Stimulated activated CD4-positive, alpha-beta T cell treated with anti-CD3 and anti-CD28 coated beads, Interleukin-2, amount 100 ng/mL, for 48 hours (primary cell): ENCODE measurements at places on chromosomes 6 and 20.

DNA sequence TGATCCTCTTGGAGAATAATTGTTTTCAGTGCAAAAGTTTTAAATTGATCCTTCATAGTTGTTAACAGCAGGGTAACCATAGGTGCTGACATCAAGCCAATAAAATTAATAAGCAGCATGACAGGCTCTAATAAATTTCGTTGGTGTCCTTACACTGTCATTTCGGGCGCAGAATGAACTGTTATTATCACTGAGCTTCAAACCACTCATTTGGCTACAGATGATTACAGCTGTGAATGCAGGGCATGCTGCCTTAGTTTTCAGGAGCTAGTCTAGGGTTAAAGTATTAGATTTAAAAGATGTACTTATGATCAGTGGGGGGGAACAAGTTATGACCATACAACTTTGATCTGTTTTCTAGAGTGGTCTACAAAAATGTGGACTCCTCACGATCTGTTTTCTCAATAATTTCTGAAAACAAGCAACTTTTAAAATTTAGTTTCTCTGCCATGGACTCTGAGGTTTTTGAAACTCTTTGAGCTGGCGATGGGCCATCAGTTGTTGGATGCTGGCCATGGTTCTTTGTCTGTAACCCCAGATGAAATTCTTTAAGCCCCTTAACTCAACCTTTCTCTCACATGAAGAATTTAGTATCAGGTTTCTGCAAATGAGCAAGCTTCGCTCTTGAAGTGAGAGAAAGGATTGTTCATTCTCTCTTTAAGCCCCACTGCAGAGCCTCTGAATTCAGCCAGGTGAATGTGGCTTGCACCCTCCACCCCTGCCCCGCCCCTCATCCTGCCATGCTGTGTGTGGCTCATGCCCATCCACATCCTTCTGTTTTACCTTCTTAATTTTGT, 99.1 kb upstream of the MTHFD1L start:
- no peak for DNase-seq

- no peak for DNase-seq
Observed at GRCh38 chr6:156809034-156809433, 31.9 kb downstream of the ARID1B start.

GRCh38 chr20:13858439-13858838, 73.6 kb downstream of the NDUFAF5 start:
- no peak for DNase-seq

GRCh38 chr6:34709386-34709785, 12.8 kb upstream of the ILRUN start:
- no peak for DNase-seq

GRCh38 chr20:19768325-19768842, 10.3 kb downstream of the RIN2 start:
- DNase-seq: no peak

DNA sequence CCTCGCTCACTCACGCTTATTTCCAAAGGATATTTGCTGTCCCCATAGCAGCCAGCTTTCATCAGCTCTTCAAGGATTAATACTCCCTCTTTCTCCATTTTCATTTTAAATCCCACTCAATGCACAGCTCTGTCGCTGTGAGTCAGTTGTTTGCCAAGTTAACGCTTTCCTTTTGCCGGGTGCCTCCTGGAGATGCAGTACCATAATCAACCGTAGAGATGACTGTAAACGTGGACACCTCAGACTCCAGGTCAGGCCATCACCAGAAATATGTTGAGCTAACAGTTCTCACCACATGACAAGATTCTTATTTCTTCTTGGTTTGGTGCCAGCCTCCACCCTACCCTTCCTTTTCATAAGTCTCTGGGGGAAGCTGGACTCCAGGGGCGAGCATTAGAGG, 66.6 kb upstream of the TAB2 start:
- DNase-seq: no peak

DNA sequence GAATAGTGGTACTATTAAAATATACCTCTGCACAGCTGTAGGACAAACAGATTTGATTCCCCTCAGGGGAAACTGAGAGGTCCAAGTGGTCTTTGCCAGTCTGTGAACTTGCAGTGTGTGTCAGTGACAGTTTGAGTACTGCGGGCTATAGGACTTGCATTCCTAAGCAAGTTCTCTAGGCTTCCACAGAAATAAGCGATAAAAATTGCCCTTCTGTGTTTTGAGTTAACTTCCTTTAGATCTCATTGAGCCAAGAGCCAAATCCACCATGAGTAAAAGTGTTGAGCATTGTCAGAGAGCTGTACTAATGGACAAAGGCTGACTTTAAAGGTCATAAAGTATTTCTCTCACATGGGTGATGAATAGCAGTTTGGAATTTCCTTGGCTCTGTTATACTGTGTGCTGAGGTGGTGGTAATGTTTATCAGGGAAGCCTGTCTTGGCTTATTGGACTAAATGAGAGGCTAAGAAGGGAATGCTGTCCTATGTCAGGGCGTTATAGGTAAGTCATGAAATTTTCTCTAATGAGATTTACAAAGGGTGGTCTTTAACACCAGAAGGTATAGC, 122.6 kb upstream of the MAP3K7 start:
- no peak for DNase-seq

- no peak for DNase-seq
Observed at GRCh38 chr6:167746390-167746907, 80.3 kb upstream of the AFDN start.

- no peak for DNase-seq
Observed at GRCh38 chr6:166301611-166302529, 6.3 kb downstream of the PRR18 start.

- DNase-seq: no peak
Observed at GRCh38 chr6:42193491-42193894, 1.3 kb downstream of the GUCA1B start.

DNA sequence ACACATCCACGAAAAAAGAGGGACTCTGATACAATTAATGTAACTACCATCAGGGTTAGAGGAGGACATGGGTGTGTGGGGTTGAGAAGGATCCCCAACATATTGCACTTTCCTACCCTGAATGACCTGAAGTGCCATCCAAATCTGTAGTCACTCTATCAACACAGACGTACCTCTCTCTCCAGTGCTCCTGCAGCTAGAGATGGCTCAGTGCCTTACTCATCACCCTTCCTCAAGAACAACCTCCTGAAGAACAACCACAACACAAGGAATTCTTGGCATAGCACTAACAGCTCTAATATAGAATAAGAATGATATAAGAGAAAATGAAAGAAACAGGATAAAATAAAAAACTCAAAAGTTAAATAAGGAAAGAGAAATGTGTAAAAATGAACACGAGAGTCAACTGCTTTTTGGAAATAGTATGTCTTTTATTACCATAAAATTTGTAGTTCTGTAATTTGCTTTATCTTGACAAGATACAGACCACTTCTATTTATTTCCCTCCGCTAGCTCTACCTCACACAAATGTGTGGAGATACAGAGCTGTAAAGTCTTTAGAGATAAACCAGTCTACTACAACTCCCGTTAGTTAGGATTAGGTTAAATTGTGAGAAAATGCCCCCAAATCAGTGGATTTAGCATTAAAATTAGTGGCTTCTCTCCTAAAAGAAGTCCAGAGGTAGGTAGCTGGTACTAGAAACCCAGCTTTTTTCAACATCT, 63.9 kb downstream of the REV3L start:
- no peak for DNase-seq

GRCh38 chr6:150081702-150082101, 12.8 kb upstream of the ULBP3 start:
- no peak for DNase-seq

- no peak for DNase-seq
Observed at GRCh38 chr6:22892452-22892851, 323.1 kb downstream of the HDGFL1 start.

GRCh38 chr6:134446218-134446848, 128.4 kb upstream of the SGK1 start:
- no peak for DNase-seq

DNA sequence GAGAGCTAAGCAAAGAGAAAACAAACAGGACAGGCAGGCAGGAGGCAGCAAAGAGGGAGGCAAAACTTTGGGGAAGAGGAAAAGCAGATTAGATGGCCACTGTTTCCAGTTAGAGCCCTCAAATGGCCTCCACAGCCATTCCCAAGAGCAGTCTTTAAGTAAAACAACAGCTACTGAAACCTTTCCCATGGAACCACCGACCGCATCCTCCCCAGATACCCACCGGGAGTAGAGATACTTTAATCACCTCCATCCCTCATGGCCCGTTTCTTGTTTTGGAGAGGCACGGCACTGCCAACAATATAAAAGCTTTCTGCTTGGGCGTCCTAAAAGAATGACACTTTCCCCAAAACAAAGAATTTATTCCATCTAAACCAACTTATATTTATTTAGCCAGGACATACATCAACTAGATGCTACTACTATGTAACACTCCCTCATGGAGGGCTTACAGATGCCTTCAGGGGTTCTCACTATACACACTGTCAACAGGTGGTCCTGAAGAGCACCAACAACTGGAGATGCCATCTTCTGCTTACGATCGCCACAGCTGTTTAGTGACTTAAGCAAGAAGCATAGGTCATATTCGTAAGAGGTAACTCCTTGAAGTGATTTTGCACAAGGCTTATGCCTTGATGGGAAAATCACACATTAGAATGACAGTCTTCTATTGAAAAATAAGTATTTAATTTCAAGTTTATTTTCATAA, 43.4 kb downstream of the CNKSR3 start:
- no peak for DNase-seq

- DNase-seq: no peak
Observed at GRCh38 chr20:43583982-43584432, 6.7 kb upstream of the IFT52 start.

DNA sequence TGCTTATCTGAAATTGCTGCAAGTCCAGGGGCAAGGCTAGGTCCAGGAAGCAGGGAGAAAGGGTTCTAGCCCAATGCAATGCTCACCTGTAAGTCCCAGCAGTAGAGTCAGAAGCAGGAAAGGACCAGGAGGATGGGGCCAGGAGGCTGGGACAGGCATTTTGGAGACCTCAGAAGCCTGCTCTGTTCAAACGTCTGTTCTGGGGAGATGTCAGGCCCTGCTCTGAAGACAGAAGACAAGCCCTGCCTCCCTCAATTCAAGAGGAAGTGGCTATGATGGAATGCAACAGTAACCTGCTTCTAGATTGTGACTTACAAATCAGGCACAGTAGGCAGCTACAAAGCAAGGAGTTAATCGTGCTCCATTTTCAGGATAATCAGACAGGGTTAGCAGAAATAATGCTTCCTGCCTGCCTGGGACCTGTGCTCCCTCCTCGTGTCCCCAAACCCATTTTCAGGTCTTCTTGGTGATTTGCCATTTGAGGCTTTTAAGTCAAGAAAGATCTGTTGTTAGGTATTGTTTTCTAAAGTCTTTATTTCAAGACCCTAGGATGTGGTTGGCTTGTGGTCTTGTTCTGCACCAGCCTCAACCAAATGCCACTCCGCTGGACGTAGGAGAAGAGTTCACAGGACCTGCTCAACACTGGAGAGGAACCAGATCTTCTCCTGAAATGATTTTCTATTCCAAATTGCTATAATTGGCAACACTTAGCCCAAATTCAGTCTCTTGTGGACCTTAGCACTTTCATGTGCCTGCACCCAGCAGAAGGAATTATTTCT, at the start of gene SIRPG:
SIRPG (minus strand) TSS at position 224 of the 779 bp plus-strand sequence; CDS start at position 159, 65 bp downstream.
- DNase-seq: no peak

- DNase-seq: no peak
Observed at GRCh38 chr6:105346052-105346451, 56.8 kb downstream of the PREP start.

- no peak for DNase-seq
Observed at GRCh38 chr6:35454391-35455110, 2.4 kb downstream of the FANCE start.

GRCh38 chr20:17825960-17826843, 126.4 kb downstream of the BANF2 start:
- peak; percentile 14 for DNase-seq

- DNase-seq: no peak
Observed at GRCh38 chr6:43493230-43493629, 15.9 kb downstream of the TJAP1 start.

GRCh38 chr6:140078561-140079125, 704.2 kb upstream of the CITED2 start:
- DNase-seq: no peak

DNA sequence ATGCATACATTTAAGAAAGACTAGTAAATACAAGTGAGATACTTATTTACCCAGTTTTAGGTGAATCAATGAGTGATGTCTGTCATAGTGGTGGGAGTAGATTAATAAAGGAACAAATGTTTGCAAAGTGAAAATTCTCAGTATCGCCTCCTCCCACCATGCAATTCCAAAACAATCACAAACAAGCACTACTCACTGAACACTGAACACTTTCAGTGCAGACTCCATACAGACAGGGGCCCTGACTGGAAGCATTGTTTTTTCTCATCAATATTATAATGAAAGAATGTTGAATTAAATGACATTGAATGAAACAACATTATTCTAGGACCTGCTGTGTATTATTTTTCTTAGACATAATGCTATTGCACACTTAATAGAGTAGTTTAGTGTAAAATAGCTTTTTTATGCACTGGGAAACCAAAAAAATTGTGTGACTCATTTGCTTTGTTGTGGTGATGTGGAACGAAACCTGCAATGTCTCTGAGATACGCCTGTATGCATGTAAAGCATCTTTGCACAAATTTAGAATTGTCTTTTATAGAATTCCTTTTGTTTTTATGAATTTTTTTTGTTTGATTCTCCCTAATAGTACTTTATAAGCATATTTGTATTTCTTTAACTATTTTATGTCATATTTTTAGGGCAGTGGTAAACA, 317.5 kb downstream of the UTRN start:
- no peak for DNase-seq

- DNase-seq: no peak
Observed at GRCh38 chr6:25640446-25640845, 11.6 kb upstream of the SCGN start.

GRCh38 chr6:143676437-143677045, 1.2 kb upstream of the PHACTR2 start:
- no peak for DNase-seq

GRCh38 chr6:40369891-40370290, 217.3 kb downstream of the LRFN2 start:
- DNase-seq: no peak

- DNase-seq: no peak
Observed at GRCh38 chr6:45432977-45433376, 55.2 kb upstream of the SUPT3H start.

DNA sequence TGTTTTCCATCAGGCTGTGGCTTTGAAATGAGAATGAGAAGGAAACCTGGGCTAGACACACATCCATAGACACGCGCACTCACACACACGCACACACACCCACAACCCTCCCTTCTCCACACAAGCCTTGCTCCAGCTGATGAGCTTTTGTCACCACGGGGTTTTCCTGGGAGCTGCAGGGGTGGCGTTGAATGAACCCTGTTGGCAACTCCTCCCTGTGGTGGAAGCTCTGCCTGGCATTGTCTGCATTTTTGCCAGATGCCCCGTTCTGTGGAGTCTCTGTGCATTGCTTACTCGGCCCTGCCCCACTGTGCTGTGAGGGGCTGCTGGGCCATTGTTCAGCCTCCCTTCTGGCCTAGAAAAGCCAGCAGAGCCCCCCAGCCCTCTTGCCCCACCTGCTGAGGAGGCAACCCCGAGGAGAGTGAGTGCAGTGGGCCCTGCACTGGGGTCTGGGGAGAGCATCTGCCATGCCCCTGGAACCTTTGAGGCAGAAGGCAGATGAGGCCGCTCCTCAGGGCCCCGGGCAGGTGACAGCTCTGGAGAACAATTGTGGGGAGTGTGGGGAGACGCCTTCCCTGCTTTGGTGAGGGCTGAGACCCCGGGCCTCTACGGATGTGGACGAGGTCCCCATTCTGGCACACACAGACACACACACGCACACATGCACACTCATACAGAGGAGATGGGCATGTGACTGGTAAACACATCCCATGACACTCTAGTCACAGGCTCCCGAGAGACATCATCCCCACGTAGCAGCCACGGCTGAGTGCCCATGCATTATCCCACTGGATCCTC, 9.9 kb downstream of the ADIG start:
- DNase-seq: no peak

- no peak for DNase-seq
Observed at GRCh38 chr20:63014710-63015109, 7.9 kb upstream of the BHLHE23 start.
